Endothelial cell of umbilical vein (primary cell): ENCODE measurements at places on chromosomes 4 and X.
A peak's percentile ranks its signal among the peaks of the same experiment; 100 is the strongest.

GRCh38 chr4:183876268-183876934, 28.7 kb upstream of the STOX2 start:
- peak; percentile 68 for DNase-seq

- peak; percentile 96 for DNase-seq
Observed at GRCh38 chr4:73661646-73662119, 41.4 kb upstream of the RASSF6 start.

- no peak for DNase-seq
Observed at GRCh38 chrX:104789784-104790183, 223.8 kb downstream of the IL1RAPL2 start.

DNA sequence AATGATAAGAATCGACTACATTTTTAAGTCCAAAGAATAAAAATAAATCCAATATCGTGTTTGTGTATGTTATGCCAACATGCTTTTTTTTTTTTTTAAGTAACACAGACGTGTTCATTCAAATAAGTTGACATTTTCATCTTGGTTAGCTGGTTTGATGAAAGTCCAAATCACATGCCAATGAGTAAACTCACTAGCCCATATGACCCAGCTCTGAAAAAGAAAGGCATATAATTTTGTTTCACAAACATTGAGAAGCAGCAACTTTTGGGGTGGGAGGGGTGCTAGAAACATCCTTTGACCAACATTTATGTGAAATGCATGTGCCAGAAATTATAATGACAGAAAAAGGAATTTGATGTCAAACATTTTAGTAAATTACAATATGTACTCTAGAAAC, 61.6 kb upstream of the SPP1 start:
- no peak for DNase-seq

- no peak for DNase-seq
Observed at GRCh38 chrX:139120760-139121159, 409.2 kb upstream of the FGF13 start.

GRCh38 chr4:106353786-106354185, 14.8 kb downstream of the GIMD1 start:
- no peak for DNase-seq

DNA sequence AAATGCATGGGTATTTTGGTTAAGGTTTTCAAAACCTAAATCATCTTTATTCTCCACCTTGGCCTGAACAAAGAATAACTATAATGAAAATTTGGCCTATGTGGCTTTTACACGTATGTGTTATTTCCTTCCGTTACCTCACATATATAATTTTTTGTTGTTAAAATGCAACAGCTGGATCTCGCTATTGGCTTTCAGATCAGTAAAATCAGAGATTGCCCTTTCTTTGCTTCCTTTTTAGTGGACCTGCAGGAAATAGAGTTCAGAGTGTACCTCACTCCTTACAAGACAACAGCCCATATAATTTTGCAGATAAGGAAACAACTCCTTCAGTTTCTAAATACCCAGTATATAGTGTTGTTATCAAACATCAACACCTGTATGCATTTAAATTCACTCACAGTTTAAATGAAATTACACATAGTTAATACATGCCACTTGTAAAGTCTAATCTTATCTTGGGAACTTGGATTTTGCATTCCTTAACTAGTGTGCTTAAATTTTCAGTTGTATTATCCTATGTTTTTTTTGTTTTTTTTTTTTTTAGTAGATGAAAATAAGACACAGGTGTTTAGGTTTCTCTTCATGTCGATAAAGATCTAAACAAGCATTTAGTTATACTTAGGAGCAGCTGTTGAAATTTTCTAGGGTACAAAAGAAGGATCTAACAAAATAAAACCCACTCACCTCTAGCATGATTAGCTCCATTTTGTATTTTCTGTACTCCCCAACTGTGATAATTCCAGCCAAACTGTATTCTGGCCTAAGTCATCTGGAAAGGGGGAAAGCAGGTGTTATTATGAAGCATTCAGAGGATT, 96.2 kb upstream of the SPRY1 start:
- DNase-seq = peak; percentile 24

DNA sequence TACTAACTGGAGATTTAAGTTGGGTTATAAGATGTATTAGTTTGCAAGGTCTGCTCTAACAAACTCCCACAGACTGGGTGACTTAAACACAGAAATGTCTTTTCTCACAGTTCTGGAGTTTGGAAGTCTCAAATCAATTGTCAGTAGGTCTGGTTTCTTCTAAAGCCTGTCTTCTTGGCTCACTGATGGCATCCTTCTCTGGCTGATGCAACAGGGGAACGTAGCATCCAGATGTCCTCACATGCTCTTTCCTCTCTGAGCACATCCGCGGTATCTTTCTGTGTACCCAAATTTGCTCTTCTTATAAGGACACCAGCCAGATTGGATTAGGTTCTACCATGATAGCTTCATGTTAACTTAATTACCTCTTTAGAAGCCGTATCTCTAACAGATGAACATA, 63.2 kb upstream of the BMP3 start:
- no peak for DNase-seq

- DNase-seq = peak; percentile 89
Observed at GRCh38 chr4:148834804-148835631, 392.8 kb upstream of the NR3C2 start.

DNA sequence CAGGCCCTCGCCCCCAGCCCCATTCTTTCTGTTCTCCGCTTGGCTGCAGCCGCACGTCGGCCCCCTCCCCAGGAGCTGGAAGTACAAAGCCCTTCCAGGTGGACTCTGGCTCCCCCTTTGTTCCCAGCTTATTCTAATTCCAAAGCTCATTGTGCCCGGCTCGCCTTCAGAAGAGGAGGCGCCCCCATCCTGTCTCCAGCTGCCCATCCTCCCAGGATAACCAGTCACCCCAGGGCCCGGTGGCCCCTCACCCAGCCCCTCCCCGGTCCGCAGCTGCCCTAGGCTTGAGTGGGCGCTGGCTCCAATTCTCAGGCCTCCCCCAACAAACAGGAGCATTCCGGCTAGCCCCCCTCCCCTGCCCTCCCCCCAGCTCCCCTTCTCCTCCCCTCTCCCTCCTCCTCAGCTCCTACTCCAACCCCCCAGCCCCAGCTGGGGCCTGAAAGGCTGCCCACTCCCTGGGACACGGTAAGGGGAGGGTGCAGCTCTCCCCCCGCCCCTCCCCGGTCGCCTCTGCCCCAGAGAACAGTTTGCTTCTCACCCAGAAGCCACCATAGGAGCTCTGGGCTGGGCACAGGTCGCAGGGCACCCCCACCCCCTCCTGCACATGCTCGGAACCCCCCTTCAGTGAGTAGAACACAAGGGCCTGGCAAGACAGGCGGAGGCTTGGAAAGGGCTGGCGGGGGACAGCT, 3.1 kb upstream of the SLC6A8 start:
- DNase-seq = no peak
